ENCODE measurements at places on chromosomes 4 and X. TPM values are rescaled to one million over a fixed set of nuclear protein-coding genes. Genes with fewer than 3 reads are reported as not detected.

PRR27 gene
- not detected for total RNA-seq

BBS7 gene
- total RNA-seq: 17.5 TPM

GPR119 gene
- total RNA-seq: not detected

IL13RA2 gene
- total RNA-seq: not detected

GLRB gene
- total RNA-seq: not detected

NPNT gene
- not detected for total RNA-seq

KLKB1 gene
- 0.36 TPM for total RNA-seq

ITIH6 gene
- total RNA-seq: not detected

TRIM75 gene
- not detected for total RNA-seq

PABPC5 gene
- total RNA-seq: not detected

HSD17B13 gene
- 0.25 TPM for total RNA-seq
